GM23338 (cell line): ENCODE measurements at places on chromosomes 6 and 20. TPM values are rescaled to one million over a fixed set of nuclear protein-coding genes. Genes with fewer than 3 reads are reported as not detected.

- H3K27me3 ChIP-seq = no peaks in the 10 kb centered on the region
- H3K4me1 ChIP-seq = no peaks in the 10 kb centered on the region
- no peak overlapping the region for H3K27ac ChIP-seq
- DNase-seq = peak; percentile 38
Observed at GRCh38 chr20:25310268-25310920, 62.5 kb downstream of the PYGB start.

DNA sequence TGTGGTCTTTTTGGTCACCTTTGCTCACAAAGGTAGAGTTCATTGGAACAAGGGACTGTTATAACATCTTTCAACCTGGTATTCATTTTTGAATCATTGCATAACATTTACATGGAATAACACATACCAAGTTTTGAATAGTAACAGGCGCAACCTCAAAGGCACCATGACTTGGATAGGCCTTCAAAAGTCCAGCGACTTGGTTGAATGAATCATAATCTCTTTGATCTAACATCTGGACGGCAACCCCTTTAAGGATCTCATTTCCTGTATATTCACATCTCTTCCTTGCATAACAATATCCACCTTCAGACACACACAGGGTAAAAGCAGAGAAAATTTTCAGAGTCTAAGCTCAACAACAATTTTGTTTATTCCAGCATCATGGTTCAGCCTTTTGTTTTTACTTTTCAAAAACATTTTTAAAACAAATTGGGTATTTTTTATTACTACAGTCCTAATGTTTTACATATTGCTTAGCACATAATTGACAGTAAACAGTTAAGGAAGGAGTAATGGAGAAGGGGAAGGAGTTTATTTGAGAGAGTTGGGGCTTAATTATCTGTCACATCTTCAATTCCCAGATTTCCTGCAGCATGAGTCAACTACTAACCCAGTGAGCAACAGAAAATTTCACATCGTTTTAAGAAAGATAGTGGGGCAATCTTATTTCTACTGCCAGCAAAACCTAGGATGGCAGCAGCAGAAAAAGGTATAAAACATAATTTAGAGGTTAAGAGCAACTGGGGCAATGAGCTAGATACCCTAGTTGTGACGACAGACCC, 41.8 kb upstream of the F13A1 start:
- H3K27ac ChIP-seq = no peak overlapping the region
- no peak overlapping the region for H3K4me3 ChIP-seq
- DNase-seq = no peak
- no peaks in the 10 kb centered on the region for H3K36me3 ChIP-seq

DNA sequence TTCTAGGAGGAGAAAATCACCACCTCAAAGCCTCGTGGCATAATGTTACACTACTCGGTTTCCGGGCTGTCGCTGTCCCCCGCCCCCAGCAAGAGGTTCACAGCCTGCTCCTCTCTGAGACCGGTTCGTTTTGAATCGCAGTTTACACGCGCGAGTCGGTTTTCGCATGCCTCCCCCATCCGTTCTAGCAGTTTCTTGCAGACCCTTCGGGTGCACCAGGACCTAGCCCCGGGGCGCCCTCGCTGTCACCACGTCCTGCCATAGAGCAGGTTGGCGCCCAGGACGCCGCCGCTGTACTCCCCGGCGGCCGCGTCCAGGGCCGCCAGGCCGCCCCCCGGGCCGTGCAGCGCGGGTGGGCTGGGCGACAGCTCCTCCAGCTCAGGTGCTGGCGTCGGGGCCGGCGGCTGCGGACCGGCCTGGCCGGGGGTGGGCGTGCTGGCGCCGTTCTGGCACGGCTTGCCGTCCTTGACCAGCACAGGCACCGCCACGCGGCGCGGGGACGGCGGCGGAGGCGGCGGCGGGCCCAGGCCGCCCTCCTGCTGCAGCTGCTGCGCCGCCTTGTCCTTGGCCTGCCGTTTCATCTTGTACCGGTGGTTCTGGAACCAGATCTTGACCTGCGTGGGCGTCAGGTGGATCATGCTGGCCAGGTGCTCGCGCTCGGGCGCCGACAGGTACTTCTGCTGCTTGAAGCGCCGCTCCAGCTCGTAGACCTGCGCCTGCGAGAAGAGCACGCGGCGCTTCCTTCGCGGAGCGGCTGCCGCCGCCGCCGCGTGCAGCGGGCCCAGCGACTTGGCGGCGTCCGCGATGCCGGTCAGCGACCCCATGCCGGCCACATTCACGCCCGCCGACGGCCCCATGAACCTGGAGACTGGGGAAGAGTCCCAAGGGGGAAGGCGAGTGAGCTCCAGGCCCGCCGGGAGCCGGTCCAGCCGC, 1.4 kb downstream of the NKX2-4 start:
- H3K27ac ChIP-seq = no peak overlapping the region
- H3K27me3 ChIP-seq = peaks cover 100% of the 10 kb centered on the region
- DNase-seq = peak; percentile 71
- H3K36me3 ChIP-seq = no peaks in the 10 kb centered on the region
- H3K4me3 ChIP-seq = peak overlapping the region; percentile 44
- peaks cover 41% of the 10 kb centered on the region for H3K4me1 ChIP-seq

DNA sequence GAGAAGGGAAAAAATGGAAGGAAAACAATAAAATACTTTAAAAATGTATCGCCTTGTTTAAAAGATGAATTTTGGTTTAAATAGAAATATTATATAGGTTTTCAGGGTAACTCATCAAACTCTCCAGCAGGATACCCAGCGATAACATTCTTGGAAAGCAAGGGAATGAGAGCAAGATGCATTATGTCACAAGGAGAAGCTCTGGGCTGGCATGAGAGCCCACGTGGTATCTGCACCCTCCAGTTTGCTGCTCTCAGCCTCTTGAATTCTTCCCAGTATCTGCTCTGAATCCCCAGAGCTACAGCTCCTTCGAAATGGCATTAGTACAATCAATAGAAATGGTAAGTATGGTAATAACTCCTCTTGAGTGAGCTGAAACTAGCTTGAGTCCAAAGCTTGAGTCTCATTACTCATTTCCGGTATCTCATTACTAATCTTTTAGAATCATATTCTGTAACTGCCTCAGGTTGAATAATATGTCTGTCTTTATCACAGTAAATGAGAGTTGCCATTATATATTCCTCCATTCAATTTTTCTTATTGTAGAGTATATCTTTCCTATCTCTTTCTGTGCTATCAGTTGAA, 4.9 kb upstream of the TMEM242 start:
- no peaks in the 10 kb centered on the region for H3K36me3 ChIP-seq
- peaks cover 4% of the 10 kb centered on the region; the same call in 1 of the 2 replicates for H3K4me1 ChIP-seq
- DNase-seq = no peak
- H3K27ac ChIP-seq = no peak overlapping the region
- no peaks in the 10 kb centered on the region for H3K27me3 ChIP-seq

DNA sequence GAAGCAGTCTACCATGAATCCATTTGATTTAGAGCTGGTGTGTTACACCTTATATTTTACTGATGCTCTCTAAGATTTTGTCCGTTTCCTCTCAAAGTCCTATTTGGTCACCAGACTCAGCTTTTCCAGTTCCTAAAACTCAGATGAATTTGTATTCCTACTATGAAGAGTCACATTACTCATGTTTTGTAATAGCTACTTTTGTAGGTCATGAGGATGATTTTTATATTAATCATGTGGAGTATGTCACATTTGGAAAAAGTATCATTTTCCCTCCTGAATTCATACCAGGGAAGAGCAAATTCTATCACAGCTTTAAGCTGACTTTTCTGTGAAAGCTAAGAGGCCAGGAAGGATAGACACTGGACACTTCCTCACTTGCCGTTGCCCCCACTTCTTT, 140.6 kb upstream of the SCGN start:
- H3K27me3 ChIP-seq = no peaks in the 10 kb centered on the region
- H3K4me3 ChIP-seq = no peak overlapping the region
- no peak for DNase-seq
- H3K36me3 ChIP-seq = peaks cover under 1% of the 10 kb centered on the region
- no peak overlapping the region for H3K27ac ChIP-seq

- H3K27ac ChIP-seq = no peak overlapping the region
- H3K4me3 ChIP-seq = no peak overlapping the region
- DNase-seq = no peak
- no peaks in the 10 kb centered on the region for H3K36me3 ChIP-seq
- H3K27me3 ChIP-seq = no peaks in the 10 kb centered on the region
- H3K4me1 ChIP-seq = no peaks in the 10 kb centered on the region
Observed at GRCh38 chr6:128259730-128260685, 260.4 kb downstream of the PTPRK start.

DNA sequence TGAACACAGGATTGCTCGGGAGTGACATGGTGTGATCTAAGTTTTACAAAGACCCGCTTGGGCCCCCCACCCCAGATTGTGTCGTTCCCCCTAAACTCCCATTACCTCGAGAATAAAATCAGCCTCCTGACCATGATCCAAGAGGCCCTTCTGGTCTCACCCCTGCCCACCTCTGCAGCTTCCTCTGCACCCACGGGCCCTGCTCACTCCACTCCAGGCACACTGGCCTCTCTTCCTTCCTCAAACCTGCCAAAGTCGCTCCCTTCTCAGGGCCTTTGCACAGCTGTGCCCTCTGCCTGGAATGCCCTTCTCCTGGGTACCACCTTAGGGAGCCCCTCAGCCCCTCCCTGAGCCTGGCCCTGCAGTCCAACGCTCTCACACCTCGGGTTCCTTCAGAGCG, 17.9 kb downstream of the TGM2 start:
- DNase-seq = no peak
- H3K27me3 ChIP-seq = no peaks in the 10 kb centered on the region
- H3K36me3 ChIP-seq = no peaks in the 10 kb centered on the region
- no peaks in the 10 kb centered on the region for H3K4me1 ChIP-seq

GRCh38 chr6:164113637-164114036, 699.1 kb downstream of the QKI start:
- no peaks in the 10 kb centered on the region for H3K27me3 ChIP-seq
- H3K36me3 ChIP-seq = no peaks in the 10 kb centered on the region; the same call in 1 of the 2 replicates
- no peaks in the 10 kb centered on the region for H3K4me1 ChIP-seq
- no peak for DNase-seq

GRCh38 chr6:42365021-42365420, 86.7 kb downstream of the TRERF1 start:
- no peak for DNase-seq
- no peaks in the 10 kb centered on the region for H3K36me3 ChIP-seq
- no peak overlapping the region for H3K27ac ChIP-seq
- no peaks in the 10 kb centered on the region for H3K27me3 ChIP-seq
- H3K4me3 ChIP-seq = no peak overlapping the region

Gene ADTRP
- not detected in 2 replicates for polyA plus RNA-seq

Gene FAM120B
- polyA plus RNA-seq = 5.8 and 7.2 TPM in 2 replicates

Gene ZSWIM3
- polyA plus RNA-seq = 2.0 and 3.0 TPM in 2 replicates

Gene COL19A1
- polyA plus RNA-seq = 0.03 TPM in 1 of 2 replicates, not detected in the other

Gene MMUT
- 8.7 and 9.1 TPM in 2 replicates for polyA plus RNA-seq

Gene CRISP3
- not detected in 2 replicates for polyA plus RNA-seq

Gene MTG2
- polyA plus RNA-seq = 11.7 and 15.4 TPM in 2 replicates
